ENCODE measurements at places on chromosomes 1 and 21.

DNA sequence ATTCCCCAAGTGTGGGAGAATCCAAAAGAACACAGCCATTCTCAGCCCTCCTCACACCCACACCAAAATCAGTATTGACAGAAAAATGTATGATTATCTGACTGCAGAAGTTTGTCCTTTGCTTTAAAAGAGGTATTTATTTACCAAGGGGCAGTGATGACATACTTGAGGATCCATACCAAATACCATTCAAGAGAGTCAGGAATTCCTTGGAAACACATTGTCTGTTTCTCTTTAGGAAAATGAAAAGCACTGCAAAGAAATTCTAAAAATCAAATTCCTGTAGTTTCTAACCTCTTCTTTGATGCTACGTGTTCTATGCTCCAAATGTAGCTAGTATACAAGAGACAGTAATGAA, 509.6 kb upstream of the CXADR start:
- no peak for DNase-seq

DNA sequence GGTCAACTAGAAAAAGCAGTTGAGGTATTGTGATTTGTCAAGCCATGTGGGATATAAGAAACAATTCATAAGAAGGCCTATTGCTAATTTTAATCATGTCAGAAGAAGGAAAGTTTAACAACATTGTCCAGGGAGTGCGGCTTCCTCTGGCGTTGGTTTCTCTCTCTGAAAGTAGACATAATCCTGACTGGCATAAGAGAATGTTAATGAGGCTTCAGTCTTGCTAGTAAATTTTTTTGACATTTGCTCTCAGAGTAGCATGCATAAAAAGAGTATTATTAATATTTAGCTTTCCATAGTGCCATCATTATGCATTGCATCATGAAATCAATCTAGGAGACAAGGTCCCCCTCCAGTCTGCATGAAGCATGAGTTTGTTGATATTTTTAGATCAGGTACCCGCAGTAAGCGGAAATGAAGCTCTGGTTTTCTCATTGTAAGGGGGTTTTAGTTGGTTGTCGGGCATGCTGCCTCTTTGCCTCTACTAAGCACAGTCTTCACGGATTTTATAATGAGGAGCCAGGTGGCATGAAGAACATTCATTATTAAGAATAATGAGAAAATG, 12.8 kb upstream of the PRDM2 start:
- DNase-seq: no peak

- DNase-seq: no peak
Observed at GRCh38 chr1:147622731-147623130, 47.6 kb downstream of the ACP6 start.

DNA sequence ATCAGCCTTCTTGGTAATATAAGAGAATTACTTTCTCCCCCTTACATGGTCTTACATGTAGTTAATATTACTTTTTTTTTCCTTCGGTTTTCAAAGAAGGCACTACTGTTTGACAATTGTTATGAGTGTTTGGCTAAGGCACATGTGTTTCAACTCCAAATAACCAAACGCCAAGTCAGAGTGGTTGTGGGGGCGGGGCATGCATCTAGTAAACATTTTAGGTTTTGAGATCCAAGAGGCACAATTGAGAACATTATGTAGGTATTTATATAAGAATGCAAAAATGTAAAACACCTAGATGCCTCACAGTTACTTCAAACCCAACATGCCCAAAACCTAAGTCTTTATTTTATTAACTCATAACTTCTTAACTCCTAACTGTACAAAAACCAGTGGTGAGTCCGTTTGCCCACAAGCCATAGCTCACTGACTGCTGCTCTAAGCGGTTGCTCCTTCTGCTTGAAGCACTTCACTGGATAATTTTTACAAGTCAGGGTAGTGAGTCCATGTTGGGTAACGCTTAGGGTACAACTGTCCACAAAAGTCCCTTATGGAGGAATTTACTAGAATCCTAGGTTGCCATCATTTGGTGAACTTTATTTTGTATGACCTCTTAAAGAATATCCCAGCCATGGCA, 189.9 kb downstream of the HUNK start:
- no peak for DNase-seq

DNA sequence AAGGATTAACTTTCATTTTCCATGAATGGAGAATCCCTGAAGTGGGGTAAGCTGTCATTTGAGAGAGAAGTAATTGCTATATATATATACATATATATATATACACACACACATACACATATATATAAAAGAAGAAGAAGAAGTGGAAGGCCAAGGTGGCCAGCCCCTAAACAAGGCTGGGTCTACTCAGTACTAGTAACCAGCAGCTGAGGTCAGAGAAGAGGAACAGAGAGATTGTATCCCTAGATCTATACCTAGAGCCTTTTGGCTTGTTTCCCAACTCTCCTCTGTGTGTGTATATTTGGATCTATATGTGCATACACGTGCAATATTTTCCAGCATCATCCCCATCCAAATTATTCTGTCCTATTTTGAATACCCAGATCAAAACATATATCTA, 5.2 kb downstream of the TNFSF4 start:
- DNase-seq: no peak

DNA sequence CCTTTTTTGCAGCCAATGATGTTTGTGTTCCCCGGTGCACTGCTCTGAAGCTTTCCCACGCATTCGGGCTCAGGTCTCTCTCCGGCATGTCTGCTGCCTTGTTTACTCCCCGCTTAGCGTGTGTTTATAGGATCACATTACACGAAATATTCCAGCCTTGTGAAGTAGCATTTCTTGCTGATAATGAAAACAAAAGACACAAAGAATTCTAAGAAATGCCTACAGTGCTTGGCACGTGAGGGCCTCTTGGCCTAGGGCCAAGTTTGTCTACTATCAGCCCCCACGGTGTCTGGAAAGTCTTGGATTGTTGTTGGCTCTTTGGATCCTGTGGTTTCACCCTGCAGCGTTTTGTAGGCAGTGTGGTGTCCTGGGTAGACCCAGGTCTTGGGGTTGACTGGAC, 11.2 kb upstream of the GSTM4 start:
- DNase-seq: no peak

DNA sequence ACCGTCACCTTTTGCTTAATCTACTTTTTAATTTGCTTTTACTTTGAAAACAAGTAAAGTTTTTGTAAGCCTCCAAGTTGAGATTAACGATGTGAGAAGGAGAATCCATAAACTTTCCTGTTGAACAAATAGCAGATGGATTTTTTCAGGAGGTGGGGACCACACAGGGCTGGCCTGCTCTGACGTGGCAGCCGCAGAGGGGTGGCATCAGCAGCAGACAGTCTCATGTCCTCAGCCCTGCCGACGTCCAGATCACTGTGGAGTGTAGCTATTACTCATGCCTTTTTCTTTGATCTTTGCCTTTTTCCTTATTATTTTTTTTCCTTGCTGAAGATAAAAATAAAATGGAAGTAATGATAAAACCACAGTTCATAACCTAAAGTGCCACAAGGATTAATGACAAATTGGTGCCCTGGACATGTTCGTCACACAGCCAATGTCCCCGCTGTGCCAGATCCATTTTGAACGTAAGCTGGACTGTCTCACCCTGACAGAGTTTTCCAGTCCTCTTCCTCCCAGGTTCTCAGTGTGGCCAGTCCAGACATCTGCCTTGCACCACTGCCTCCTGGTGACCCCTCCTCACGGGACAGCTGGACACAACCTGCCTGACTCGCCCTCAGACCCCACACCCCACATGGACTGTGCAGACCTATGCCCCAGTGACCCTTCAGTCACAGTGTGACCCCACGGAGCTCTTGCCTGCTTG, 15.4 kb upstream of the ZBTB21 start:
- no peak for DNase-seq
